ENCODE measurements at places on chromosomes 3 and 15. TPM values are rescaled to one million over a fixed set of nuclear protein-coding genes. Genes with fewer than 3 reads are reported as not detected.

GRCh38 chr15:49742381-49742780, 121.5 kb downstream of the DTWD1 start:
- no peak for DNase-seq

The CCDC13 gene
- 0.15 TPM for polyA plus RNA-seq

The GOLGA8M gene
- 0.18 TPM for polyA plus RNA-seq

GRCh38 chr3:150307311-150308036, 100.6 kb upstream of the TSC22D2 start:
- no peak for DNase-seq

DNA sequence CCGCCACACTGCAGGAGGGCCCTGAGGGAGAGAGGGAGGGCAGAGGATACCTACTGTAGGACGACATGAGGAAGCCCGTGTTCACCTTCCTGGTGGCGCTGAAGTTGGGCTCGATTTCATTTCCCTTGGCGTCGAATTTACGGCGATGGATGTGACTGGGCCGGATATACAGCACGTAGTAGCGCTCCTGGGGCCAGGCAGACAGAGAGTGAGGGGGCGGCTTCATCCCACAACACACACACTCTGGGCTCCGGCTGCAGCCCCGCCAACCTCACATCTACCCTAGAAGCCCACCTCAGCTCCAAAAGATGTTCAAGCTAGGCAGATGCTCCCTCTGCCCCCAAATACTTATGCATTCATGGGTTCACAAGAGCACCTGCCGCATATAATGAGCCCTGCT, 4.5 kb downstream of the ARPIN start:
- DNase-seq, result no peak

GRCh38 chr3:196976941-196977340, 8.3 kb upstream of the PIGZ start:
- DNase-seq, result no peak

DNA sequence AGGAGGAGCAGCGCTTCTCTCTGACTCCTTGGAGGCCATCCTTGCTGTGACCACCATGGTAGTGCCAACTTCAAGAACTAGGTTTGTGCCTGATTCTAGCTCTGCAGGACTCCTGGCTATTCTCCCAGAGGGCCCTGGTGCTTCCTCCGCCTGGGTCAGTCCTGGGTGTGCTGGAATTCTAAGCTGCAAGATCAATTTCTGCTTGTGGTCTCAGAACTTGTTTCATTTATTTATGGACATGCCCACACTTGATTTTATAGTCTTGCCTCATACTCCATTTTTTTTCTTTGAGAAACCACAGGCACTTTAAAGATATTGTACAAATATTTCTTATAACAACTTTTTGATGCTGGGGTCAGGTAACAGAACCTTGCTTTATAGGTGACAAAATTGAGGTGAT, 87.6 kb downstream of the PDCD6IP start:
- peak; percentile 76 for DNase-seq

The POLR2H gene
- 169 TPM for polyA plus RNA-seq

The PAQR5 gene
- 19.2 TPM for polyA plus RNA-seq

The ST3GAL6 gene
- 3.6 TPM for polyA plus RNA-seq

DNA sequence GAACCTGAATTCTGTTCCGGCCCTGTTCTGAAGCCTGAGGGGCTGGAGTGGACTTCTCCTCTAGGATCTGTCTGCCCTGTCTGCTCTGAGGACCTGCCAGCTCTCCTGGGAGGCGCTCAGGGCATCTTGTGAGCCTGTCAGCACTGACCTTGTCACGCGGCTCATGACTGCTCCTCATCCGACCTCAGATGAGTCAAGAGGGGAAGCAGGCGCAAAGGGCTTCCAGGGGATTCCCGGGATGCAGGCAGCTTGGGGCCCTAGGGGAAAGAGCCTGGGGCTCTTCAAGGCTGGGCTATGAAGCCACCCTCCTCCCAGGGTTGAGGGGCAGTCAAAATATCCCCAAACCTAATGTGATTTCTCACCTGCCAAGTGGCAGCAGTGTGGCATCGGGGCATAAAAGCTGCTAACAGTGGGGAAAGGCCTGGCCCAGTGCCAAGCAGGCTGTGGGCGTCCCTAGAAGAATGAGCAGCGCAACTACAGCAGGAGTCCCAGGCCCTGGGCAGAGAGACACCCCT, 27.6 kb upstream of the ANKDD1A start:
- DNase-seq, result peak; percentile 92

- no peak for DNase-seq
Measured at GRCh38 chr3:152488449-152488848, 219.7 kb downstream of the MBNL1 start.

- DNase-seq, result no peak
Measured at GRCh38 chr3:171833789-171834460, 9.2 kb upstream of the TMEM212 start.

GRCh38 chr3:144590854-144591253, 619.2 kb downstream of the DIPK2A start:
- DNase-seq, result no peak

GRCh38 chr3:30617069-30617468, 10.7 kb downstream of the TGFBR2 start:
- no peak for DNase-seq

GRCh38 chr3:193851428-193851847, 258.4 kb downstream of the OPA1 start:
- no peak for DNase-seq

DNA sequence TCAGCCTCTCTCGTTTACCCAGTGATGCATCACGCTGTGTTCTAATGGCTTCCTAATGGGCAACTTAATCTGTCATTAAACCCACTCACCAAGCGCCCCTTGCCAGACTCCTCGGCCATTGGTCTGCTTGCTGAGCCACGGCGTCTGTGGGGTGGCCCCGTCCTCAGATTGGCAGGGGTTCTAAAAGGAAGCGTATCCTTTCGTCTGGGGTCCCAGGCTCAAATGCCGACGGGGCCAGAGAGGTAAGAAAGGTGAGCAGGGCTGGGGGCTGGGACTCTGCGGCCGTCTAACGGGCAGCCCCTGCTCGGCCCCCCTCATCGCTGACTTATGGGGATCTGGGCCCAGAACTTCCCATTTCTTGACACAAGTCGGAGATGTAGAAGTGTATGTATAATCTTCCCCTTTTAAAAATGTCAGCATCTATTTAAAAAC, 315.1 kb upstream of the PROK2 start:
- no peak for DNase-seq

DNA sequence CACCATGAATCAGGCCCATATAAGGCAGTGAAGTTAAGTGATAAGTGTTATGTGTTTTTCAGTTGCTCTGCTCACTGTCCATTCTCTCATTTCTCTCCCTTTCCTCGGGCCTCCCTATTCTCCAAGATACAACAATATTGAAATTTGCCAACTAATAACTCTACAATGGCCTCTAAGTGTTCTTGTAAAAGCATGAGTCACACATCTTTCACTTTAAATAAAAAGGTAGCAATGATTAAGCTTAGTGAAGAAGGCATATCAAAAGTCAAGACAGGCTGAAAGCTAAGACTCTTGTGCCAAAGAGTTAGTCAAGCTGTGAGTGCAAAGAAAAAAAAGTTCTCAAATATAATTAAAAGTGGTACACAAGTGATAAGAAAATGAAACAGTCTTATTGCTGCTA, 675.4 kb downstream of the OTOL1 start:
- DNase-seq, result peak; percentile 1

DNA sequence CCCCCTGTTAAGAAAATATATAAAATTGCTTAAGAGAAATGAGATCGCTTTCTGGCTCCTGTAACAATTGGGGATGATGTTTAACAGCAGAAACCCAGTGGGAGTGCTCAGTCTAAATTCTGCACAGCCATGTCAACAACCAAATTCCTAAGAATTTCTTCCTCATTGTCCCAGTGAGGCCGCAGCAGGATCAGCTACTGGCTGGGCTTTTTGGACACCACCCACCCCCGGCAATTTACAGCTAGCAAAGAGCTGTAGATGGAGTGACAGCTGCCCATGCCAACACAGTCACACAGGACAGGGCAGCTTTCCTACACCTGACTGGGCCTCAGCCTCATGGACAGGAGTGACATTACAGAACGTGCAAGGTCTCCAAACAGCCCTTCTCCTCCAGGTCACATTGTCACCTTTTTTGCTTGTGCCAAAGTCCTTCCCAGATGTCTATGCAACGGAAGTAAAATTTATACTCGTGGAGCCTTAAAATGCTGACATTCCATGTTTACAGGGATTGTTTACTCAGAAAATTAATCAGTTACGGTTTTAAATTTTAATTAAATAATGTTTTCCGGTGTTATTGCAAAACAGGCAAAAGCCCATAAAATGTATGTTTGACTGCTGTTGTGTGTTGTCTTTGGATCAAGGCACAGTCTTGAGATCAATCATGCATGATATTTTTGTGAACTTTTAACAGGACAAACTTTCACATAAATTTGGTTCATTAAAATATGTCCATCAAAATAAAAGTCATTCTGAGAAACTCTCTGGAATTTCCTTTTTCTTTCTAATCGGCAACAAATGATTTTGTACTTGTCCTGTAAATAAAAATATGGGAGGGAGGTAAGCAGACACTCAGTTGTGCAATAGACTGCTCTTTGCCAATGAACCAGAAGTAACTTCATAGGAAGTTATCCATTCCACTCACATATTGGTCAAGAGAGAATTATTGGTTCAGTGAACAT, 943.2 kb downstream of the MCTP2 start:
- no peak for DNase-seq

The GOLGA8A gene
- polyA plus RNA-seq, result 21.2 TPM

DNA sequence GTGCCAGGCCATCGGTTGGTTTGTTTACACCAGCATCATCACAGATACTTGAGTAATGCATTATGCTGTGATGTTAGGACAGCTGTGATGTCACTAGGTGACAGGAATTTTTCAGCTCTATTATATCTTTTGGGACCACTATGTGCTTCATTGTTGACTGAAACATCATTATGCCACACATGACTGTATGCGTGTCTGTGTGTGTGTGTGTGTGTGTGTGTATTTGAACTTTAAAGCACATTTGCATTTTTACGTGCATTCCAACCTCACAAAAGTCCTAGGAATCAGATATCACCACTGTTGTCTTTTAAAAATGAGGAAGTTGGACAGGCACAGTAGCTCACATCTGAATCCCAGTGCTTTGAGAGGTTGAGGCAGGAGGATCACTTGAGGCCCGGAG, 223.0 kb downstream of the TBL1XR1 start:
- DNase-seq, result no peak

The CHRD gene
- not detected for polyA plus RNA-seq

GRCh38 chr15:67091071-67091979, 25.9 kb downstream of the SMAD3 start:
- DNase-seq, result peak; percentile 99

The ARPP21 gene
- not detected for polyA plus RNA-seq

The DCUN1D1 gene
- polyA plus RNA-seq, result 10.9 TPM

DNA sequence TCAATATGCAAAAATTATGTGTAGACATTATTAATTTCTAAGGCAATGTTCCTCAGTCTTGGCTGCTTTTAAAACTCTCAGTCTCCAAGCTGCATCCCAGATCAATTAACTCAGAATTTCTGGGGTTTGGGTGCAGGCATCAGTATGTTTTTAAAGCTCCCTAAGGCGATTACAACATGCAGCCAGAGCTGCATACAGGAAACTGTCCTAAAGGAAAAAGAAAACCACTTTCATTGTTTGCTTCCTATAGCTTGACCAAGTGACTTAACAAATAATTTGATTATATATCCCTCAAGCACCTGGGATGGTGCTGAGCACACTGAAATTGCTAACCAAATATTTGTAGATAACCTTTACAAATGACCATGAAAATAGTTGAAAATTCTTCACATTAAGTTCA, 194.7 kb downstream of the DTWD1 start:
- no peak for DNase-seq

GRCh38 chr3:194993896-194994295, 277.1 kb downstream of the XXYLT1 start:
- DNase-seq, result no peak

The TRAK1 gene
- polyA plus RNA-seq, result 36.6 TPM

The WWTR1 gene
- 76.3 TPM for polyA plus RNA-seq

The CBLB gene
- polyA plus RNA-seq, result 9.5 TPM

The AP3B2 gene
- polyA plus RNA-seq, result 9.4 TPM

- DNase-seq, result peak; percentile 68
Measured at GRCh38 chr3:132245552-132246142, 71.6 kb upstream of the ACP3 start.

The SLC26A6 gene
- polyA plus RNA-seq, result 38.9 TPM

GRCh38 chr15:28281876-28282275, 40.1 kb downstream of the HERC2 start:
- DNase-seq, result no peak

DNA sequence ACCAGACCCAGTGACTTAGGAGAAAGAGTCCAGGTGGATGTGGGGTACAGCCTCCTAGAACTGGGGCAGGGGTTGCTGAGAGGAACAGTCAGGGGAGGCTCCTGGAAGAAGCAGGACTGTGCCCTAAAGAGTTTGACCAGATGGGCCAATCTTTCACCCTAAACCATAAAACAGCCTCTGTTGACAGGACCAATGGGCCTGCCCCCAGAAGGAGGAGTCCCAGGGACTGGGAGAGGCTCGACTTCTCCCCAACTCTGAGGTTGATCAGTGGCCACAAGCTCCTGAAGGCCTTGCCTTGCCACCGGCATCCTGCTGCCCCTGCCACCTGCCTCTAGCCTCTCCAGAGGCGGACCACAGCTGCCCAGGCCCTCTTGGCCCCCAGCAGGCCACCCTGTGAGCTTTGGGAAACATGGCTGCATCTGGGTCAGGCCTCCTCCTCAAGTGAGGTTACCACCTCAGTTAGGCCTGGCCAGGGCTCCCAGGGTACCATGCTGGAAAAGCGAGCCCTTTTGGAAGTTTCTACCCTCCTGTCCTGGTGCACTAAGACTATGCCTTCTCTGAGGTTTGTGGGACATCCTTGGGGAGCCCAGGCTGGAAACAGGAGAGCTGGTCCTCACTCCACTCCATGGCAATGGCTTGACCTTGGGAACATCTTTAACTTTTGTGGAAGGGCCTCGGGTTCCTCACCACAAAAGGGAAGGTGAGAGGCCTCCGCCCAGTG, 2.8 kb downstream of the VIPR1 start:
- DNase-seq, result no peak

The PTPRG gene
- 11.7 TPM for polyA plus RNA-seq

The SPINK8 gene
- polyA plus RNA-seq, result not detected

The ULK4 gene
- polyA plus RNA-seq, result 2.1 TPM

The SENP2 gene
- 7.7 TPM for polyA plus RNA-seq

The EPHB1 gene
- 0.03 TPM for polyA plus RNA-seq

GRCh38 chr3:159855599-159856346, 132.9 kb upstream of the IL12A start:
- no peak for DNase-seq

DNA sequence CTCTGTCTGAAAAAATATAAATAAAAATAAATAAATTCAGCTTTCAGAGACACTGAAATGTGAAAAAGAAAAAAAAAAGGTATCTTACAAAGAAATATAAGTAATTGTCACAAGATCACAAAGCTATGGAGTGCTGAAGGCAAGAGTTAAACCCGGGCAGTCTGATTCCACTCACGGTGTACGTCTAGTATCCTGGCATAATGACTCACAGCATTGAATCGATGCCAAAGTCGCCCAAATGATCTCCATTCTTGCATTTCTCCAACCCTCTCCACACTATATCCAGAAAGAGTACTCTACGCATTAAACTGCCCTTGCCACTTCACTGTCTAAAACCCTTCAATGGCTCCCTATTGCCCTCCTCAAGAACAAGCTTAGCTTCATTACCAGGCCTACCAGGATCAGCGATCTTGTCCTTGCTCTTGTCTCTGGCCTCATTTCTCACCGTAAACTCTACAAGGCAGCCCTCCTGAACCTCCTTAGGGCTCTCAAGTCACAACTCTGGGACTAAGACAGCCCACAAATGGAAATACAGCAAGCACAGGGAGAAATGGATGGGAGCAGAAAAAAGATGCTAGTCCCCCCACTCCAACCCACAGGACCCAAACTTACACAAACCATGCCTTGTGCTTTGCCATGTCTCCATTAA, 7.7 kb downstream of the SUCLG2 start:
- DNase-seq, result no peak

- peak; percentile 37 for DNase-seq
Measured at GRCh38 chr3:72907731-72908620, 20.1 kb downstream of the GXYLT2 start.

Data from mammary epithelial cell (primary cell).